Esophagus muscularis mucosa (tissue), 4 donors: ENCODE measurements at places on chromosomes 7 and 10. TPM values are rescaled to one million over a fixed set of nuclear protein-coding genes. Genes with fewer than 3 reads are reported as not detected.

The GNGT1 gene
- not detected for total RNA-seq

The LIPM gene
- total RNA-seq: not detected

The IFIT3 gene
- 7.8 TPM for total RNA-seq

The FIGNL1 gene
- total RNA-seq: 3.3 TPM

- no peaks in the 10 kb centered on the region for H3K4me1 ChIP-seq
- DNase-seq: no peak
- no peak overlapping the region for H3K27ac ChIP-seq
Observed at GRCh38 chr10:126518218-126519080, 130.2 kb upstream of the ADAM12 start.

- no peak overlapping the region for H3K4me3 ChIP-seq
- no peaks in the 10 kb centered on the region for H3K4me1 ChIP-seq
- H3K27ac ChIP-seq: no peak overlapping the region
- no peak for DNase-seq
- no peaks in the 10 kb centered on the region for H3K36me3 ChIP-seq
- H3K27me3 ChIP-seq: no peaks in the 10 kb centered on the region
Observed at GRCh38 chr10:58322072-58322834, 12.6 kb upstream of the UBE2D1 start.

DNA sequence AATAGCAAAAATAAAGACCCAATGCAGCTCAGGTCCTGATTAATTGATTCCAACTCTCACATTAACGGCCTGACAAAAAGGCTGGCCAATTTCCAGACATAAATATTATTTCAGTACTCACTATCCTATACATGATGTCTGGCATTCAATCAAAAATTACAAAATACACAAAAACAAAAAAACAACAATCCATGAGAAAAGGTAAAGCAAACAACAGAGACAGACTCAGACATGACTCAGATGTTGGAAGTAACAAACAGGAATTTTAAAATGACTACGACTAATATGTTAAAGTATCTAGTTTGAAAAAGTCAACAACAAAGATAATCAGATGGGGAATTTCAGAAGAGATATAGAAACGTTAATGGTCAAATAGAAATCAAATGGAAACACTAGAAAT is 152.8 kb downstream of the AMPH start:
- H3K27me3 ChIP-seq: no peaks in the 10 kb centered on the region
- H3K27ac ChIP-seq: no peak overlapping the region
- no peak overlapping the region for H3K4me3 ChIP-seq
- DNase-seq: no peak
- no peaks in the 10 kb centered on the region for H3K36me3 ChIP-seq

- H3K4me3 ChIP-seq: no peak overlapping the region
- no peaks in the 10 kb centered on the region for H3K27me3 ChIP-seq
- peaks cover 19% of the 10 kb centered on the region for H3K4me1 ChIP-seq
- no peak for DNase-seq
- H3K27ac ChIP-seq: no peak overlapping the region
Observed at GRCh38 chr7:44990109-44991023, 9.6 kb upstream of the CCM2 start.

- DNase-seq: no peak
- H3K27me3 ChIP-seq: no peaks in the 10 kb centered on the region
- H3K4me3 ChIP-seq: no peak overlapping the region
- no peaks in the 10 kb centered on the region for H3K4me1 ChIP-seq
Observed at GRCh38 chr7:139942636-139943035, 113.6 kb downstream of the TBXAS1 start.

DNA sequence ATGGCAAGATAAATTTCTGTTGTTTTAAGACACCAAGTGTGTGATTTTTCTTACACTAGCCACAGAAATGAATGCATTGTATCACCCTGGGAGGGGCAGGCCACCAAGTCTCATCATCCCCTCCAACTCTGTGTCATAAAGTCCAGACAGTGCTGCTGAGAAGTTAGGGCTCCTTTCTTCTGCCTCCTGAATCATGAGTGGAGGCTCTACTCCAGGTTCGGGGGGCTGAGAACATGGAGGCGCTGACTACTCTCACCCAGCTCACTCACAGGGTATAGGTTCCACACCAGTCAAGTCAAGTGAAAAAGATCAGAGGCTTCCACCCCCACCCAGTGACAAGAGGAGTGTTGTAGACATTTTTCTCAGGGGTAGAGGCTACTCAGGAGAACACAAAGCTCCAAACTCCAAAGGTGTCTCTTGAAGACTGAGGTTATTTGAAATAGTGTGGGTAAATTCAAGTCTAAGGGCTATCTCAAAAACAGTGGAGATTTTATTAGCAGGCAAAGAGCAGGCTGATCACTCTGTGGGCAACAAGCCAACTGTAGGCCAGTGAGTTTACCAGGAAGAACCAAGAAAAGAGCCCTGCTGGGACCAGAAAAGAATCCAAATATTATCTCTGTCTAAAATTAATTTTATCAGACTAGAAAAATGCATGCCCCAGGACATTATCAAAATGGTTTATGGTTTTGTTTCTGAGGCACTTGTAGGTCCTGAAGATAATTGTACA is 118.6 kb upstream of the RET start:
- no peak overlapping the region for H3K4me3 ChIP-seq
- H3K4me1 ChIP-seq: peaks cover 2% of the 10 kb centered on the region
- no peaks in the 10 kb centered on the region for H3K36me3 ChIP-seq
- DNase-seq: peak; percentile 85
- H3K27ac ChIP-seq: no peak overlapping the region
- no peaks in the 10 kb centered on the region for H3K27me3 ChIP-seq

- peaks cover 29% of the 10 kb centered on the region for H3K4me1 ChIP-seq
- H3K27ac ChIP-seq: no peak overlapping the region
- no peak overlapping the region for H3K4me3 ChIP-seq
- H3K27me3 ChIP-seq: no peaks in the 10 kb centered on the region
Observed at GRCh38 chr7:7696458-7697119, 21.8 kb downstream of the RPA3 start.

GRCh38 chr7:151173386-151174245 is 6.1 kb upstream of the GBX1 start:
- no peaks in the 10 kb centered on the region for H3K36me3 ChIP-seq
- DNase-seq: no peak
- peaks cover 75% of the 10 kb centered on the region for H3K27me3 ChIP-seq
- H3K4me1 ChIP-seq: no peaks in the 10 kb centered on the region

- no peaks in the 10 kb centered on the region for H3K4me1 ChIP-seq
- no peak overlapping the region for H3K4me3 ChIP-seq
- no peak for DNase-seq
- no peaks in the 10 kb centered on the region for H3K27me3 ChIP-seq
Observed at GRCh38 chr10:87700031-87700796, 40.5 kb downstream of the PAPSS2 start.

GRCh38 chr7:46774515-46774914 is 807.4 kb downstream of the TNS3 start:
- H3K27ac ChIP-seq: peak overlapping the region; percentile 64
- H3K4me3 ChIP-seq: no peak overlapping the region
- no peaks in the 10 kb centered on the region for H3K27me3 ChIP-seq
- peaks cover 30% of the 10 kb centered on the region for H3K4me1 ChIP-seq

DNA sequence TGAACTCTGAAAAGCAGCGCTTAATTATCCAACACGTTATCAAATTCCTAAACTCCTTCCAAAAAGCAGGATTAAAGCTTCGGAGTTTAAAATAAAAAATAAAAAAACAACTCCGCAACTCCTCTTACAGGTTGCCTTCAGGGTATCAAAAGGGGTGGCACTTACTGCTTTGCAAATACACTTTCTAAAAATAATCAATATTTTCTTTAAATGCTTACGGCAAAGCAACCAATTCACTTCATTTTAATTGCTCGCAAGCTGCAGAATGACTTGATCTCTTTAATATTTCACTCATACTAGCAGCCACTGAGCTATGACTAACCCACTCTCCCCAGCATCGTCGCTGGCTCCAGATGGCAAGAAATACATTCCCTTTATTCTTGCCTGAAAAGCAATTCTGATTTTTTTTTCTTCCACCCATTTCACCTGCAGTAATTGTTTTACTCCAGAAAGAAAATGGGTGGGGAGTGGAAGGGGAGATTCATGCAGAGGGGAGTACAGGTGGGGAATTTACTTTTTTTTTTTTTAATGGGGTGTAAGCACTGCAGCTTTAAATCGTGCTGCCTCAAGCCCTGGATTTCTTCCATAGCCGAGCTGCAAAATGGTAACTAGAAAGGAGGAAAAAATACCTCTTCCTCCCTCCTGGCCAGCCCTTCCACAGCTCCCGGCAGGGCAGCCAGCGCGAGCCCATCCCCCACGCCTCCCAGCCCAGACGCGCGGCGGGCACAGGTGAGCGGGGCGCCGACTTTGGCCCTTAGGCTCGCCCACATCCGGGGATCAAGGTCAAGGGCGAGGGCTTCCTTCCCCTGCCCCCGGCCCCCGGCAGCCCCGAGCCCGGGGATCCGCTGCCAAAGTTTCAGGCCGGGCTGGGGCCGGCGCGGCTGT is 54.2 kb upstream of the FHIP2A start:
- peaks cover 23% of the 10 kb centered on the region for H3K4me1 ChIP-seq
- H3K27ac ChIP-seq: peak overlapping the region; percentile 68
- no peak for DNase-seq
- H3K27me3 ChIP-seq: no peaks in the 10 kb centered on the region
- peak overlapping the region; percentile 78 for H3K4me3 ChIP-seq

- DNase-seq: no peak
- H3K36me3 ChIP-seq: no peaks in the 10 kb centered on the region
- H3K4me3 ChIP-seq: no peak overlapping the region
- H3K4me1 ChIP-seq: peaks cover 19% of the 10 kb centered on the region
Observed at GRCh38 chr7:27992755-27993493, 187.7 kb downstream of the JAZF1 start.

DNA sequence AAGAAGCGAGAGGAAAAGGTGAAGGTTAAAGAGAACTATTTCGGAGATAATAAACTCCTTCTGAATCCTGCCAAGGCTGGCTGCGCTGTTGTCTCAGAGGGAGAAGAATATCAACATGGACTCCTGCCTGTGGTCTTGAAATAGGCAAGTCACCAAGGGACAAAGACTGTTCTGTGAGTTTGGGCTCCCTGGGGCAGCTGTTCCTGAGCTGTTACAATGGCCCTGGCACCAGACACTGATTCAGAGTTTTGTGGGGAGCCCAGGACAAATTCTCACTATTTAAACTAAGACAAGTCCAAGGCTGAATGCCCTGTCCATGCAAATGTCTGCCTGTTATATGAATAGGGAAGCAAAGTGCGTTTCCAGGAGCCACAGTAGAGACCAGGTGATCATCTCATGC is 81.4 kb downstream of the PRPF18 start:
- H3K27me3 ChIP-seq: no peaks in the 10 kb centered on the region
- no peak for DNase-seq
- peaks cover 9% of the 10 kb centered on the region for H3K36me3 ChIP-seq
- H3K27ac ChIP-seq: no peak overlapping the region
- no peaks in the 10 kb centered on the region for H3K4me1 ChIP-seq
- H3K4me3 ChIP-seq: no peak overlapping the region

GRCh38 chr10:116853701-116854100 is 4.4 kb downstream of the ENO4 start:
- DNase-seq: no peak
- H3K27ac ChIP-seq: no peak overlapping the region
- no peak overlapping the region for H3K4me3 ChIP-seq

GRCh38 chr10:57699944-57700343 is 567.8 kb downstream of the IPMK start:
- no peak overlapping the region for H3K4me3 ChIP-seq
- H3K27ac ChIP-seq: no peak overlapping the region
- H3K27me3 ChIP-seq: no peaks in the 10 kb centered on the region
- H3K4me1 ChIP-seq: no peaks in the 10 kb centered on the region

DNA sequence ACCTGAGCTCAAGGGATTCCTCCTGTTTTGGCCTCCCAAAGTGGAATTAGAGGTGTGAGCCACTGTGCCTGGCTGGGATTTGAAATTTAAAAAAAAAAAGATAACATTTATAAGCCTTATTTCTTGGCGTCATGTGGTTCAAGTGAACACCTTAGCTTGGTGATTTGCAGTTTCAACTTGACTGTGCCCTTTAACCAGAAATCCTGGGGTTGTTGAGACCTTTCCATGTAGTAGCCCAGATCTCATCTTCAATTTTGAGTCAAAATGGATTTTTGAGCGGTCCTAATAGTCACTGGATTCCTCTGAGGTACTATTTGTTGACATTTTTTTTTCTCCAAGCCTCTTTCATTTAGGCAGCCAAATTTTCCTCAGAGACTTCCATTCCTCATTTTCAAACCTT is 29.5 kb upstream of the FBXW4 start:
- H3K27ac ChIP-seq: no peak overlapping the region
- no peaks in the 10 kb centered on the region for H3K4me1 ChIP-seq
- H3K27me3 ChIP-seq: no peaks in the 10 kb centered on the region
- H3K36me3 ChIP-seq: no peaks in the 10 kb centered on the region
- DNase-seq: no peak

- no peaks in the 10 kb centered on the region for H3K27me3 ChIP-seq
- peak; percentile 79 for DNase-seq
- peaks cover 7% of the 10 kb centered on the region for H3K4me1 ChIP-seq
- peak overlapping the region; percentile 82 for H3K27ac ChIP-seq
- peaks cover 29% of the 10 kb centered on the region for H3K36me3 ChIP-seq
Observed at GRCh38 chr7:159031750-159032149, 112.9 kb downstream of the VIPR2 start.

DNA sequence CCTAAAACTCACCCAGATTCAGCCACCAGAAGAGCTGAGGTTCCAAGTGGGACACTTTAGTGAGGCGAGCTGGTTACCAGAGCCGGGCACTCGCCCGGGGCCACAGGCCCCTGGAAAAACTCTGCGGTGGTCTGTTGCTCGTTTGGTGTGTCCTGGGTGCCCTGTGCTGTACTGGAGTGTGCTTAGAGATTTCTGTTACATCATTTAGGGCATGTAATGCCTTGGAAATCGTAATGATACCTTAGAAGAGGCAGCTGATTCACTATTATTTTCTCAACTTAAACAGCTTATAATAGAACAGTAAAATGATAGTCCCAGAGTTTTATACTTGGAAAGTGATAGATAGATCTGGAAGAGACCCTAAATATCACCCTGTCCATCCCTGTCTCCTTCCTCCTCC is 48.5 kb upstream of the BTBD16 start:
- no peak overlapping the region for H3K4me3 ChIP-seq
- H3K36me3 ChIP-seq: peaks cover 76% of the 10 kb centered on the region
- peaks cover 12% of the 10 kb centered on the region for H3K4me1 ChIP-seq
- DNase-seq: no peak
- no peak overlapping the region for H3K27ac ChIP-seq

DNA sequence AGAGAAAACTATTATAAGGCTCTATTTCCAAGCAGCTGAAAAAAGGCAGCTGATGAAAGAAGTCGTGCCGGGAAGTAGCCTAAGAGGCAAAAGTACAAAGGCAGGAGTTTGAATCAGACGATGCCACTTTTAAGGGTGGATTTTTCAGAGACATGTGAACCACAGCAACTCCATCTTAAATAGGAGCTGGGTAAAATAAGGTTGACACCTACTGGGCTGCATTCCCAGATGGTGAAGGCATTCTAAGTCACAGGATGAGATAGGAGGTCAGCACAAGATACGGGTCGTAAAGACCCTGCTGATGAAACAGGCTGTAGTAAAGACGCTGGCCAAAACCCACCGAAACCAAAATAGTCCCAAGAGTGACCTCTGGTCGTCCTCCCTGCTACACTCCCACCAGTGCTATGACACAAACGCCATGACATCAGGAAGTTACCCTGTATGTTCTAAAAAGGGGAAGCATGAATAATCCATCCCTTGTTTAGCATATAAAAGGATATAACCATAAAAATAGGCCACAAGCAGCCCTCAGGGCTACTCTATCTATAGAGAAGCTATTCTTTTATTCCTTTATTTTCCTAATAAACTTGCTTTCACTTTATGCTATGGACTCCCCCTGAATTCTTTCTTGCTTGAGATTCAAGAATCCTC is 45.5 kb upstream of the PRSS1 start:
- no peaks in the 10 kb centered on the region for H3K36me3 ChIP-seq
- no peak for DNase-seq

GRCh38 chr10:116469437-116469836 is 41.8 kb downstream of the PNLIPRP3 start:
- H3K36me3 ChIP-seq: no peaks in the 10 kb centered on the region
- no peak overlapping the region for H3K27ac ChIP-seq
- no peak for DNase-seq
